ENCODE measurements at places on chromosomes 11 and 22.
A peak's percentile ranks its signal among the peaks of the same experiment; 100 is the strongest.

- no peak for DNase-seq
Measured at GRCh38 chr11:29217901-29218300, 798.9 kb downstream of the KCNA4 start.

- DNase-seq, result no peak
Measured at GRCh38 chr11:81241672-81242275, 1491.9 kb downstream of the FAM181B start.

- no peak for DNase-seq
Measured at GRCh38 chr11:70278994-70279393, 8.5 kb downstream of the PPFIA1 start.

GRCh38 chr22:22823131-22823810 is 64.3 kb upstream of the IGLL5 start:
- no peak for DNase-seq

DNA sequence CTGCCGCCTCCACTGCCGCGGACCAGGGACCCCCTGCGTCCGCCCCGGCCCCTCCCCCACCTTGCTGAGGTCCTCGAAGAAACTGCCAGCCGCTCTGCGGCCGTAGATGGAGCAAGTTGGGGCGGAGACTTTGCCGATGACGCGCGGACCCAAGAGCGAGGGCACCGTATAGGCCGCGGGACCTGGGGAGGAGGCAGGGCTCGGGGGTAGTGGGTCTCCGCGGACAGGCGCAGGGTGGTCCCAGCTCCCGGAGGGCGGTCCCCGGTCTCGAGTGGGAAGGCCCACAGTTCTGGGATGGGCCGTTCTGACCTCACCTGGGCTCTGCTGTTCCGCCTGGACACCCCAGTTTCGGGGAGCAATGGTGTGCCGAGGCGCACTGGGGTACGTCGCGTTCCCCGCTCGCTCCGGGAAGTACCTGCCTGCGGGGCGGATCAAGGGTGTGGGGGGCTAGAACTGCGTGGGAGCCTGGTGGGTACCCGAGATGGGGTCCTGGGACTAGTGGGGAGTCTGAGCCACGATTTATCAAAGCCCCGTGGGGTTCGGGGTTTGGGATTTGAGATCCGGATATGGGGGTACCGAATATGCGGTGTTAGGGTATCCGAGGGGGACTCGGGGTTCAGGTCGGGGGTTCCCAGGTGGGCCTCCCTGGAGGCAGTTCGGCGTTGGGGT is 1.2 kb upstream of the TYMP start:
- peak; percentile 34 for DNase-seq

GRCh38 chr11:118001494-118001971 is 15.3 kb downstream of the IL10RA start:
- DNase-seq, result no peak

GRCh38 chr11:103887001-103887658 is 149.3 kb upstream of the DDI1 start:
- peak; percentile 18 for DNase-seq

DNA sequence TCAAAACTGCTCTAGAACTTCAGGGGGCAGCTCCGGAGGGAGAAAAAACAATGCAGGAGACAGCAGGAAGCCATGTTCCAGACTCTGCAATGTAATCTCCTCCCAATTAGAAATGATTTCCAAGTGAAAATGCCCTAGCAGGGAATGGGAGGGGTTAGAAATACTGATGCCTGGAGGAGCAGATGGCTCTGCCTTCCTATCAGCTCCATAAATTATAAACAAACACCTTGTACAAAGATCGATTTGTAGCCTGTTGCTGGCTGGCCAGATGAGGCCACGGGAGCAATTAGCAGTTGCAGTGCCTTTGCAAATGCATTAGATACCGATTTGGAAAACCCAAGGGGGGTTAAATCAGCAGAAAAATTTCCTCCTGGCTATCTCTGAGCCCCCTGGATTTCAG is 46.6 kb upstream of the CHRM4 start:
- no peak for DNase-seq

GRCh38 chr11:132588366-132588765 is 943.9 kb downstream of the OPCML start:
- no peak for DNase-seq

DNA sequence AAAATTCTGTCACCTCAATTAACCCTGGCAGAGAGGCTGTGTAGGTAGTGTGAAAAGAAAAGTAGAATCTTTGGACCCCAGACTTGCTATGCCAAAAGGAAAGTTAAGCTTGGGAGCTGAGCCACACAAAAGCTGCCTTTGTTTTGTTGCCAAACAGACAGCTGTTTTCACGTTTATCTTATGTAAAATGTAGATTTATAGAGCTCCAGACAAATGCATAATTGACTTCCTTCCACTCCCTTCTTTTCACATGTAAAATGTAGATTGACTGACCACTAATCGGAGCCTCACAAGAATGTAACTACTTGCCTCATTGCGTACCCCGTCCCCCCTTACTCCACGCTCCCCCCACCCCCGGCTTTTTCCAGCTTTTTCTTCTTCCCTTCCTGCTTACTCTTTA is 2302.2 kb upstream of the RAG2 start:
- no peak for DNase-seq

GRCh38 chr11:12600829-12601228 is 73.4 kb upstream of the TEAD1 start:
- no peak for DNase-seq

DNA sequence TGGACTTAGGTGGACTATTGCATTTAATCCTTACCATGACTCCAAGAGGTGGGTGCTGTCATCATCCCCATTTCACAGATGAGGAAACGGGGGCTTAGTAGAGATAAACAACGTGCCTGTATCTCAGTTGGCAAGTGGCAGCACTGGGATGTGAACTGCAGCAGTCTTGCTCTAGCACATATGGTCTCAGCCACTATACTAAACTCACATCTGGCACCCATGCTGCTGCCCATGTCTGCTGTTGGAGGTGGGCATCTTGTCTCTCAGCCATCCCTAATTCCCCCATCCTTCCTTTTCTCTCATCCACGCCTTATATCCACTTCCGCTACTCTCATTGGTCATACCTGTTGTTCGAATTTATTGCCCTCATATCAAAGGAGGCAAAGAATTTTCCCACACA is 3.8 kb downstream of the PRG3 start:
- DNase-seq, result no peak

DNA sequence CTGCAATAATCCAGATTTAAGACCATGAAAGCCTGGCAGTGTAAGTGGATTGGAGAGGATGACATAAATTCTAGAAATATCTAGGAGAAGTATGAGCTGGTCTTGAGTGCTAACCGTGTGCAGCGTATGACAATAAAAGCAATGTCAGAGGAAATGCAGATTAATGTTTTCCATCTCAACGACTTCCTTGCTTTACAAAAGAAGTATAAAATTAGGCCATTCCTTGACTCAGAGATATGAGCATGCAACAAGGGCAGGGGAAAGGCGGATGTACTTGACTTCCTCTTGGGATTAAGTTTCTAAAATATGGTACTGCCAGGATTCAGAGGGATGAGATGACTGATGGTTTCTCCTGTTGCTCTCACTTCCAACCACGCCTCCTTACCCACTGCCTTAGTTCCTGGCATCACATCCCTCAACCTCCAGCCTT is 32.3 kb downstream of the ADAMTS15 start:
- no peak for DNase-seq

DNA sequence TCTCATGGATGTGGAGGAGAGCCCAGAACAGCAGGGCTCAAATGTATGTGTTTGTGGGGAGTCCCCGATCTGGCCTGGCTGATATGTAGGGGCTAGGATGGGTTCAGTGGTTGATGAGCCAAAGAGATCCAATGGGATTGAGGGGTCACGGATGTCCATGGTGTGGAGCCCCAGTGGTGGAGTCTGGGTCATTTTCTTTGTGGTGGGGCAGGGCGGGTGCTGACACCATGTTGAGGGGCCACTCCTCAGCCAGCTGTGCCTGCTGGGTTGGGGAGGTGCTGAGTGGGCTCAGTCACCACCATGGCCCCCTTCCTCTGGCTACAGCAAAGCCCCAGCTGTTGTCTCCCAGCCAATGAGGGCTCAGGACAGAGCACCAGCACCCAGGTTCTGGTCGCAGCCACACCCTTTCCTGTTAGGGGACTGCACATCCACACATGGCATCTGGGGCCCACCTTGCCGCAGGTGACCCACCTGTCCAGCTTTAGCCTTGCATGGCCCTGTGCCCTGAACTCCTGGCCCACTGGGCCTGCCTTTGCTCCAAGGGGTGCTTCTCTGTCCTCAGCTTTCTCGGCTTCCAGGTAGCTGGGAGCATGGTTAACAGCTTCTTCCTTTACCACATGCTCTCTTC is 3.2 kb upstream of the GNAZ start:
- no peak for DNase-seq

GRCh38 chr11:18720091-18720807 is 5.7 kb downstream of the IGSF22 start:
- no peak for DNase-seq

DNA sequence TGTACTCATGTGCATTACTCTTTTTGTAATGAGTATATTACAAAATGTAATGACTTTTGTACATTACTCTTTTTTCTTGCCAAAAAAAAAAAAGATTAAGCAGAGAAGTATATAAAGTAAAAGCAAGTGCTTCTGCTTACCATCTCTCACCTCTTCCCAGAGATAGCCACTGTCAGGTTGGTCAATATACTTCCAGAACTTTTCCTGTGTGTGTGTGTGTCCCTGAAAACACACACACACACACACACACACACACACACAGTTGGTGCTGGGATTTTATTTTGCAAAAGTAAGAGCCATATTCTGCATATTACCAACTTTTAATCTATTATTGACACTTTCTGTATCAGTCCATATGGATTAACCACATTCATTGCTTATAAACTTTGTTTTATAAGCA is 2.5 kb downstream of the IGLL5 start:
- no peak for DNase-seq

- peak; percentile 27 for DNase-seq
Measured at GRCh38 chr11:65646958-65647701, 9.2 kb downstream of the SIPA1 start.

GRCh38 chr11:72609476-72609875 is 64.7 kb downstream of the PDE2A start:
- no peak for DNase-seq

- no peak for DNase-seq
Measured at GRCh38 chr11:11882539-11882938, 40.8 kb downstream of the USP47 start.

- no peak for DNase-seq
Measured at GRCh38 chr11:78740199-78741071, 165.8 kb upstream of the NARS2 start.

DNA sequence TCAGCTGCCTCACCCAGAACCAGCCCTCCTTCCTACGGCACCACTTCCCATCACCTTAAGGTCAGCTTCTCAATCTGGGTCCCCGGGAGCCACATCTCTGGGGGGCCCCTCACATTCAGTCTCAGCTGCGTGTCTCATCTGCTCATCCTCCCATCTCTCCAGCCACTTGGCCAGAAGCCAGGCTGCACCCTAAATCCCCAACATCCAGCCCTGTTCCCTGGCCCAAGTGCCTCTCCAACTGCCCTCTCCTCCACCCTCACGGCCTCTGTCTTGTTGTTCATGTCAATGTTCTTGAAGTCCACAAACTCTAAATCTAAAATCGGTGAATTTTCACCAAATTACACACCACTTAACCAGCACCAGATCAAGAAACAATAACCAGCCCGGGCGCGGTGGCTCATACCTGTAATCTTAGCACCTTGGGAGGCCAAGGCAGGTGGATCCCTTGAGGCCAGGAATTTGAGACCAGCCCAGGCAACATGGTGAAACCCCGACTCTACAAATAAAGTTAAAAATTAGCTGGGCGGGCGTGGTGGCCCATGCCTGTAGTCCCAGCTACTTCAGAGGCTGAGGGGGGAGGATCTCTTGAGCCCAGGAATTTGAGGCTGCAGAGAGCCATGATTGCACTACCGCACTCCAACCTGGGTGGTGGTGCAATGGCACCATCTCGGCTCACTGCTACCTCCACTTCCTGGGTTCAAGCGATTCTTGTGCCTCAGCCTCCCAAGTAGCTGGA is 33.7 kb downstream of the A4GALT start:
- no peak for DNase-seq

GRCh38 chr11:100963375-100963774 is 166.2 kb downstream of the PGR start:
- no peak for DNase-seq

- no peak for DNase-seq
Measured at GRCh38 chr11:118657238-118657637, 22.2 kb downstream of the TREH start.

DNA sequence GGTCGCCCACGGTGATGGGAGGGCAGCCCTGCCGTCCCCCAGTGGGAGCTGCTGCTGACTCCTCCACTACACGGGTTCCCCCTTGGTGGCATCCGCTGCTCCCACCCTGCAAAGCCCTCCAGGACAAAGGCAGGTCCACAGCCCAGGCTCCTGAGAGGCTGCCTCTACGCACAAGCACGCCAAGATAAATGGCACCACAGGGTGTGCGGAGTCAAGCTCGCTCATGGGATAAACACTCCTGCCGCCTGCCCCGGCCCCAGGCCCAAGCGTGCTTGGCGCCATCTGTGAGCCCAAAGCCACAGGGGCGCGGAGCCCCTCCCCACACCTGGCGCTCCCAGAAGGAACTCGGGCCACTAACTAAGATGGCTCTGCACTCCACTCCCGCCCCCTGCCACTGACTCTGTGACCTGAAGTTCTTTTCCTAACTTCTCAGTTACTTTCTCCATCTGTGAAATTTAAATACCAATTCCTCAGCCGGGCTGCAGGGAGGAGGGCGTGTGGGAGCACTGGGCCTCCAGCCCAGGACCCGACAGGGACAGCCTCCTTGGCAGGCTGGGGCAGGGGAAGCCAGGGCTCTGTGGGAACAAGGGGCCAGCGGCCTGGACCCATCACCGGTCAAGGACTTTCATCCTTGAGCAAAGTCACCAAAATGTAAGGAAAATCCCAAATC is 14.9 kb downstream of the EHD1 start:
- no peak for DNase-seq

- no peak for DNase-seq
Measured at GRCh38 chr11:134514354-134514951, 102.4 kb upstream of the B3GAT1 start.

DNA sequence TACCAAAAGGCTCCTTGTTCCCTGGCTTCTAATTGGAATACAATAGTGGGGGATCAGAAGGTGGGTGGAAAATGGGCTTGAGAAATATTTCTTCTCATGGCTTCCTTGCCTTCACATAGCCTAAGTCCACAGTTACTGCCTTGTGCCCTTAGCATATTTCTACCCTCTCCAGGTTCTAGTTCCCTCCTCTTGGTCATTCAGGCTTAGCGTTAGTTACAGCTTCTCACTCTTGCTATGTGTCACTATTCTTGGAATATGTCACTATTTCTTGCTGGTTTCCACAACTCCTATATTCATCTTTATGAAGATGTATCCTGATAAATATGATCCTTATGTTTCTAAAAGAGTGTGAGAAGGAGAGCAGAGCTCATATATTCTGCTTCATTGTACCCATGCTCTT is 2.5 kb downstream of the OR2D2 start:
- no peak for DNase-seq

All from NCI-H345 (cell line).